ENCODE measurements at places on chromosomes 5 and 9. TPM values are rescaled to one million over a fixed set of nuclear protein-coding genes. Genes with fewer than 3 reads are reported as not detected.

DNA sequence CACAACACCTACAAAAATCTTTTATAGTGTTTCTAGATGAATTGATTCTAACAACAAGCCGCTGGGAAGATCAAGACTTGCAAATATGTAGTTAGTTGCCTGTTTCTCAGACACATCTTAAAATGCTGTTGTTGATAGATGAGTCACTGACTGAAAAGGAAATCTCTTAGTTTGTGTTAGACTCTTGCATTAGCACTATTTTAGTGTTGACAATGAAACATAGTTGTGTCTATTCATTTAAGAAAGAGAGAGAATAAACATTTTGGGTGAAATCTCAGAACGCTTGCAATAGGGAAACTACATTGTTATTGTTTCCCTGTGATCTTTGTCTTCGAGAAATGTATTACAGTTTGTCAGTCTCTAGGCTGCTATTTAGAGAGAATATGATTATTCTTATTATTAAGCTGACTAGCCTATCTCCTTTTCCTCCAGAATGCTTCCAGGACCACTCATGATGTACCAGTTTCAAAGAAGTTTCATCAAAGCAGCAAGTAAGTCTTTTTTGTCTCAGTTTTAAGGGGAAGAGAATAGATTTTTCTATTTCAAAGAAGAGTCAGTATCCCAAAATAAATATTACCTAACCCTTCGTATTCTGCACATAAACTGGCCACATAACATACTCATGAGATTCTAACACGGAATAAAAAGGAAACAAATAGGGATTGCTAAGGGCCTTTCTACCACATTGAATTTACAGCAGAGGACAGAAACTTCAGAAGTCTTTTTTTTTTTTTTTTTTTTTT lies 285.6 kb downstream of the ARHGAP26 start:
- H3K36me3 ChIP-seq: peaks cover 40% of the 10 kb centered on the region
- no peak for DNase-seq
- H3K4me1 ChIP-seq: peaks cover 5% of the 10 kb centered on the region

DNA sequence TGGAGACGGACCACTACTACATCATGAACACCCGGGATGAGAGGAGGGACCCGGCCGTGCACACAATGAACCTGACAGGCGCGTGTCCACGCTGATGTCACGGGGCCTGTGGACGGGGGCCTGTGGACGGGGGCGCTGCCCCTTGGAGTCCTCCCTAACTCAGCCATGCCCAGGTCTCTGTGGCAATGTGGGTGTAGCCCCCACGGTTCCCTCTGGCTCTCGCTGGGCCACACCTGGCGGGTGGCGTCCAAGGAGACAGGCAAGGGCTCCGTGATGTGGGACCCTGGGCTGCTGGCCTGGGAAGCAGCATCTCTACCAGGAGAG lies 22.1 kb downstream of the PAEP start:
- no peak overlapping the region for H3K4me3 ChIP-seq
- no peak overlapping the region for H3K27ac ChIP-seq
- no peak for DNase-seq
- no peaks in the 10 kb centered on the region for H3K4me1 ChIP-seq

DNA sequence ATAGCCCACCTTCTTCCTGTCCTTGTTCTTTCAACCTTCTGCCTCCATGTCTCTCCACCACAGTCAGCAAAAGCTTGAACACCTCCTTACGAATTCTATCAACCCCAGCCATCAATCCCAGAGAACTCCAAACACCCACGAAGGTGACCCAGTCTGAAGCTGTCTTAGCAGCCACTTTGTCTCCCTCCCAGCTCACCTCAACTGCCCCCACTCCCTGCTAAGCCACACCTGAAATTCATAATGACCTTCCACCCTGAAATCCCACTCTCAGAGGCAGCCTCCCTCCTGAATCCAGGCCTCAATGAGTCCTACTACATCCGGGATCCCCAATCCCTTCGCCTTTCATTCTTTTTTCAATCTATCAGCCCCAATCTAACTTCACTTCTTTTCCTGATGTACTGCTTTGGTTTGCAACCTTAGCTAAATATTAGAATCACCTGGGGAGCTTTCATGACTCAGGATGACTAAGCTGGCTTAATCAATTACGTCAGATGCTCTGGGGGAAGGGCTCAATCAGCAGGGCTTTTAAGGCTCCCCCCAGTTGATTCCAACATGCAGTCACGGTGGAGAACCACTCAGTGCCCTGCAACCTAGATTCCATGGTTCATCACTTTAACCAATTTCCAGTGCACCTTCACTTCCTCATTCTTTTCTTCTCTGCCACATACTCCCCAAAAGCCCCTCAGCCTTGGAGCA lies 32.2 kb downstream of the BHMT start:
- H3K4me3 ChIP-seq: no peak overlapping the region
- no peak overlapping the region for H3K27ac ChIP-seq
- no peak for DNase-seq
- peaks cover 2% of the 10 kb centered on the region for H3K36me3 ChIP-seq

The GARIN3 gene
- not detected for total RNA-seq

DNA sequence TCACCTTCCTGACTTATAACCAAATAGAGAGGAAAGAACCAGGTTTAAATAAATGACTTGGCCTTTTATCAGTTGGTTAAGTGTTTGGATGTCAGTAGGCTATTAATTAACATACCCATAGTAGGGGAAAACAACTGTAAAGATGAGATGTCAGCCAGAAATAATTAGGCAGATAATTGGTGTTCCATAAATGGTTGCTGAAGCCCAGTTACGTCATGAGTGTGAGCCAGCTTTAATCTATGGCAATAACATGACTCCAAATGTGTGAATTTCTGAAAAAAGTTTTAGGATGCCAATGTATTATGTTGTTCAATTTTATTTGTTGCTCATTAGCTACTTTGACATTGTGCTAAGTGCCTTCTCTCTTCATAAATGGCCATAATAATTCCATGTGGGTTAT lies 180.5 kb downstream of the FBXL7 start:
- no peak overlapping the region for H3K27ac ChIP-seq
- no peaks in the 10 kb centered on the region for H3K27me3 ChIP-seq
- no peaks in the 10 kb centered on the region for H3K36me3 ChIP-seq

The PKD2L2 gene
- not detected for total RNA-seq

The SLC6A19 gene
- total RNA-seq: not detected

GRCh38 chr5:20276061-20276958 lies 288.3 kb upstream of the CDH18 start:
- no peak overlapping the region for H3K4me3 ChIP-seq
- DNase-seq: no peak
- no peaks in the 10 kb centered on the region for H3K27me3 ChIP-seq
- no peaks in the 10 kb centered on the region for H3K36me3 ChIP-seq

Measured in activated naive CD8-positive, alpha-beta T cell treated with anti-CD3 and anti-CD28 coated beads, Interleukin-2, amount 10 ng/mL, durations not matched to agents 7 days and 5 days (primary cell).